Activated gamma-delta T cell (primary cell): ENCODE measurements at places on chromosomes 7 and 10.
A peak's percentile ranks its signal among the peaks of the same experiment; 100 is the strongest.

GRCh38 chr7:81956520-81956919, 186.7 kb upstream of the HGF start:
- no peak for DNase-seq

DNA sequence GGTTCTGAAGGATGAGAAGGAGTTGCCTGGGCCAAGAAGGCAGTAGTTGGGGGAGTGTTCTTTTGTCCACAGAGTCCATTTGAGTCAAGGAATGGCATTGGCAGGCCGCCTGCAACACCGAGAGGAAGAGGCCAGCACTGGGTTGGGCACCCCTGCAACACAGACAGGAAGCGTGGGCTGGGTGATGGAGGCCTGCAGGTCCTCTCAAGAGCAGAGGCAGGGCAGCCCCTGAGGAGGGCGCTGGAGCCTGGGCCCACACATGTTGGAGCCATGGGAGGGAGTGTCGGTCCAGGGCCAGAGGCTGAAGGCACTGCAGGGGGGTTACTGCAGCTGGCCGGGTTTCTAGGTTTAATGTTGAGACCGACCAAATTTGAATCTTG, 137.3 kb downstream of the PTPN20 start:
- no peak for DNase-seq

GRCh38 chr7:82605247-82605864, 161.8 kb upstream of the CACNA2D1 start:
- no peak for DNase-seq

DNA sequence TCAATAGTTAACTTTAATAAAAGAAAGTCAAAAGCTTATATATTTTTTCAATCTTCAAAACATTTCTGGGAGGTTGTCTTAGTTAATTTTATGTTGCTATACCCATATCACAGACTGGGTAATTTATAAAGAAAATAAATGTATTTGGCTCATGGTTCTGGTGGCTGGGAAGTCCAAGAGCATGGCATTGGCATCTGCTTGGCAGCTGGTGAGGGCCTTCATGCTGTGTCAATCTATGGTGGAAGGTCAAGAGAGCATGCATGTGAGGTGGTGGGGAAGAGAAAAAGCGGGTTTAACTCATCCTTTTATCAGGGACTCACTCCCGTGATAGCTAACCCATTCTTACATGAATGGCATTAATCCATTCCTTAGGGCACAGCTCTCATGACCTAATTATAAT, 119.8 kb downstream of the EGFR start:
- no peak for DNase-seq

GRCh38 chr7:157139111-157139809, 534 bp downstream of the UBE3C start:
- peak; percentile 70 for DNase-seq

DNA sequence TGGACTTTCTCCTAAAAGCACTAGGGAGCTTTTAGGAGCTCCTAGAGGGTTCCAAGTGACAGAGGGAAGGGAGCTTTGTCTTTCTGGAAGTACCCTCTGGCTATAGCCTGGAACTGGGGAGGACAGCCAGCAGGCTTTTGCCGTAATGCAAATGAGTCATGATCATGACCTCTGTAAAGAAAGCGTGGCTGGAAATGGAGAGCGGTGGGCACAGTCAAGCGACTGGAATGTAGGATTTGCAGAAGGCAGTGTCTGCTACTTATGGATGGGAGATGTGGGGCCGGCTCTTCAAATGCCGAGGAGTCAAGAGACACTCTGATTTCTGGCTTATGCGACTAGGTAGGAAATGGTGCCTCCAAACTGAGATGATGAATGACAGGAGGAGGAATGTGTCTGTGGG, 34.6 kb upstream of the PLPP4 start:
- DNase-seq, result no peak

- no peak for DNase-seq
These were observed 654.8 kb downstream of the LRMDA start for GRCh38 chr10:76086170-76086760.

DNA sequence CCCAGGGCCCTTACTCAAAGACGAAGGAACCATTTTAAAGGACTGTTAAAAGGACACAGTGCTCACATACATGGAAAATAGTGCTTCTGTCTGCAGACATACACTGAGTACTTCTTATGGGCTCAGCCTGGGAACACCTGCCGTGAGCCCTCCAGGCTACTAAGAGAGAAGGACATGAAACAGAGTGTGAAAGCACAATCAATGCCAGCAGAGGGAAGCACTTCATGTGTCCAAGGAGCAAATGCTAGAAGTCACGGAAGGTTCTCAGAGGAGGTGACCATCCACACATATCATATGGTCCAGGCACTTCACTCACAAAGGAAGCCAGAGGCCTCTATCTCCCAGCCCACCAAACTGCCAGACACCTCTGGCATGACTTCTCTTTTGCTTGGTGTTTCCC, 15.5 kb downstream of the ELMO1 start:
- no peak for DNase-seq

DNA sequence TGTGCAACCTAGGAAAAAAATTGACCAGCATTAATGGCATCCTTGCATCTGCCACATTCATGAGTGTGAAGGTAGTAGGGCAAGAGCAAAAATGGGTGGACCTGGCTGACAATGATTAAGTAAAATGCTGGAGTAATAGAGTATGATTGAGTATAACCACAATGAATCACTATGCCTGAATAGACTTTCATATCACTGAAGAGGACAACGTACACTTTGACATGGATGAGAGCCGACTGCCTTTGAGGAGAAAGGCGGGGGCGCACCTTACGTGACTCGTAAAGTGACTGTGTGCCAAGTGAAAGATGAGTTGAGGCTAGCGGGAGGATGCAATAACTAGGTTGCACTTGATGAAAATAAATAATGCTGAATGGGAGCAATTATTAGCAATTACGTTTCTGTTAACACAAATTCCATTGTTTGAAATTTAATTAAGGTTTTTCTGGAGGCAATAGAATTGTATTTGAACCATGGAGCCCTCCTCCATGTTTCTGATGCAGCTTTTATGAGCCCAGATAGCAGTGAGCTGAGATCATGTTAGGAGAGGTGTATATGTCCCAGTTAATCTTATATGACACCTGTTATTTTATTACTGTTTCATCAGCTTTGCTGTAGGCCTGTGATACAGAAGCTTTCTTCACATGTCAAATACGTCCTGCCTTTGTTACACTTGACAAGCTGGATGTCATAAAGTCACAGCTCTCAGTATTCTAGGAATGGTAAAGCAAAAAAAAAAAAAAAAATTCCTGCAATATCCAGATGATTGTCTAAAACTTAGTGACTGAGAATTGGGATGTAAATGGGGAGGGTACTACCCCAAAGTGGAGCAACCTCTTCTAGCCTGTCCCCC, 596.5 kb downstream of the NXPH1 start:
- no peak for DNase-seq

- no peak for DNase-seq
These were observed 68.5 kb upstream of the FAM133B start for GRCh38 chr7:92658671-92659070.

DNA sequence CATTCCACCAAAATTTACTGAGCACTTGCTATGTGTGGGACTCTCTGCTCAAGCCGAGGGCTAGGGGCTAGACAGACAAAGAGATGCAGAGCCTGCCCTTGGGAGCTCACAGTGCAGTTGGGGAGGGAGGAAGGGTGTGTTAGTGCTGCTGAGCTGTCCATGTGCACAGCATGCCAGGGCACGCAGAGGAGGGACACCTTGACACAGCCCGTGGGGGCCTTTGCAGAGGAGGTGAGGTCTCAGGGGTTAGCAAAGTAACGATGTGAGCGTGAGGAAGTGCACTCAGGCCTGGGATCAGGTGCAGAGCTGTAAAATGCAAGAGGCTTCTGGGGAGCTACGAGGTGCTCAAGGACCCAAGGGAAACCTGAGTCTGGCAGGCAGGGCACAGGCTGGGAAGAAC, 16.3 kb downstream of the PRKCQ start:
- no peak for DNase-seq

DNA sequence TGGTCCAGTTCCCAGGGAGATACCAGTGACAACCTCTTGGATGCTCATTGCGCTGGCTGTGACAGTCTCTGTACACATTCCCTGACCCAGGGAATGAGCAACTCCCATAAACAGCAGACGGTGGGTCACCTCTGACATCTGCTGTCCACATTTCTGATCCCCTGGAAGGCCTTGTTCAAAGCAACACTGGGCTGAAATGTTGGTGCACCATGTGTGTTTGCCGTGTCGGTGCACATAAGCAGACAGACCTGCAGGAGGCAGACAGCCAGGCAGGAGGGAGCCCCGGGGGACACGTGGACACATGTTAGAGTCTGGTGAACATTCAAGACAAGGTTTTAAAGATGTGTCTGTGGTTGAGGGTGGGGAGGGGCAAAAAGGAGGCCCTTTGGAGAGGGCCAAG, 254.9 kb downstream of the PLXNA4 start:
- no peak for DNase-seq

DNA sequence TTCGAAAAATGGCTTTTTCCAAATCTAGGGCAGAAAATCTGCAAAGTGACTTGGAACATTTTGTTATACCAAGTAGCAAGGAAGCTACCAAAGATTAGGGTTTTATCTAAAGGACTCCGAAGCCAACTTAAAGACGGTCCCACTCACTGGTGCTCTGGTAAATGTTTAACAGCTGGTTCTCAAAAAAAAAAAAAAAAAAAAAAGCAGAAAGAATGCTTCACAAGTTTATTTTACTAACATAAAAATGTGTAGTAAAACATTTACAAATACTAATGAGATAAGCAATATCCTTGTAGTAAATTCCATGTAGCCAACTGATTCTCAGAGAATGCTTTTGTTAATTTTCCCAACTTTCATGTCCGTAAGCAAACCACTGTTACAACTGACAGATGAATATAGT, 38.4 kb downstream of the TAF3 start:
- no peak for DNase-seq

DNA sequence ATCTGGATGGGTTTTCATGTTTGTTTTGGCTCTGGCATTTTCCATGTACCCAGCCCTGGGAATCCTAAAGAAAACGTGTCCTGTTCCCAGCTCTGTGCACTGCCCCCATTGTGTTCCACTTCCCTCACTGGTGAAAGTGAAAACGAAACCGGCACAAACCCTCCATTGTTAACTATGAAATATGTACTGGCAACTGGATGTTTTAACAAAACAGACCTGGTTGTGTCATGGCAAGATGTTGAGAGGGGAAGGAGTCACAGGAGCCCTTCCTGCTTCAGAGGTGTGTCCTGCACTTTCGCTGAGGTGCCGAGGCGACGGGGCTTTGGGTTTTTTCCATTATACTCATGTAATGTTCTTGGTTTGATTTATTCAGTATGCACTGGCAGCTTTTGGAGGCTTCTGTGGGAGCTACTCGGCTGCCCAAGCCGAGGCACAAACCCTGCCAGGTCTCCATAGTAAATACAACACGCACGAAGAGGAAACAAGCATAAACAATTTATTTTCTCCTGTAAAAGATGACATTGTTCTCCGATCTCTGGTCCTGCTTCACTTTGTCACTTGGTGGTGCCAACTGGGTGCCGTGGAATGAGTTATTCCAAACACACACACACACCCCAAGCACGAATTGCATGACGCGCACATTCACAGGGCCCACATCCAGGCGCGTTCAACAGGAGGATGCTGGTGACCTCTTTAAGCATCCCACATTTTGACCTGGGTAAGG, 118.2 kb downstream of the CDK6 start:
- no peak for DNase-seq
